ENCODE measurements at places on chromosomes 6 and 20. TPM values are rescaled to one million over a fixed set of nuclear protein-coding genes. Genes with fewer than 3 reads are reported as not detected.

TMEM14B gene
- total RNA-seq = 84.0 TPM

SLCO4A1 gene
- 7.9 TPM for total RNA-seq

DSN1 gene
- total RNA-seq = 13.3 TPM

DNA sequence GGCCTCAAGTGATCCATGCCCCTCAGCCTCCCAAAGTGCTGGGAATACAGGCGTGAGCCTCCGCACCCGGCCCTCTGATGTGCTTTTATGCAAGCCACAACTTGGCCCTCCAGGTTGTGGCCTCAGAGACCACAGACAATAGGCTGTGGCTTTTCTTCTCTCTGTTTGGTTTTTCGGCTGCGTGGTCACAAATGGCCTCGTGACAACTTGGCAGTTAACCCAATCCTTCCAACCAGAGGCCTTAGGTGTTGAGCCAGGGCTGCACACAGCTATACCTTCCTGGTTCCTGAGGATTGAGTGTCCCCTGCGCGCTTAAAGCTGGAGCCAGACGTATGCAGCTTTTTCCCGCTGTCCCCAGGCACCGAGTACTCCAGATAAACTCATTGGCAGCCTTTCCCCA, 6.3 kb upstream of the TGM3 start:
- DNase-seq = no peak

- no peak for DNase-seq
These were observed 275.0 kb downstream of the BTBD9 start for GRCh38 chr6:38364775-38365174.

DNA sequence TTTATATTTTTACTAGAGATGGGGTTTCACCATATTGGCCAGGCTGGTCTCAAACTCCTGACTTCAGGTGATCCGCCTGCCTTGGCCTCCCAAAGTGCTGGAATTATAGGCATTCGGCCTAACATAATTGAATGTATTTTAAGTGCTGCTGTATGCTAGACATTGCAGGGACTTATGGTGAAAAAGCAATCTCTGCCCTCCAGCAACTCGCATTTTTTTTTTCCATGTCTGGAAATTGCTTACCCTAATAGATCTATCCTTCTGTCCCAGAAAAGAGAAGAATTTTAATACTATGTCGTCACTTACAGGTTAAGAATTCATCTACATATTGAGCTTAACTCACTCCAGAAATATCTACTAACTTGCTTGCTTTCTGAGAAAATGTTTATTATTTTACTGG, 10.4 kb downstream of the ITCH start:
- no peak for DNase-seq

GRCh38 chr6:27592481-27593199, 119.7 kb upstream of the ZNF184 start:
- no peak for DNase-seq

Measured in glomerular endothelial cell (primary cell).